ENCODE measurements at places on chromosomes 16 and 17.

- no peak for DNase-seq
Observed at GRCh38 chr17:7094652-7095019, 14.6 kb upstream of the CLEC10A start.

DNA sequence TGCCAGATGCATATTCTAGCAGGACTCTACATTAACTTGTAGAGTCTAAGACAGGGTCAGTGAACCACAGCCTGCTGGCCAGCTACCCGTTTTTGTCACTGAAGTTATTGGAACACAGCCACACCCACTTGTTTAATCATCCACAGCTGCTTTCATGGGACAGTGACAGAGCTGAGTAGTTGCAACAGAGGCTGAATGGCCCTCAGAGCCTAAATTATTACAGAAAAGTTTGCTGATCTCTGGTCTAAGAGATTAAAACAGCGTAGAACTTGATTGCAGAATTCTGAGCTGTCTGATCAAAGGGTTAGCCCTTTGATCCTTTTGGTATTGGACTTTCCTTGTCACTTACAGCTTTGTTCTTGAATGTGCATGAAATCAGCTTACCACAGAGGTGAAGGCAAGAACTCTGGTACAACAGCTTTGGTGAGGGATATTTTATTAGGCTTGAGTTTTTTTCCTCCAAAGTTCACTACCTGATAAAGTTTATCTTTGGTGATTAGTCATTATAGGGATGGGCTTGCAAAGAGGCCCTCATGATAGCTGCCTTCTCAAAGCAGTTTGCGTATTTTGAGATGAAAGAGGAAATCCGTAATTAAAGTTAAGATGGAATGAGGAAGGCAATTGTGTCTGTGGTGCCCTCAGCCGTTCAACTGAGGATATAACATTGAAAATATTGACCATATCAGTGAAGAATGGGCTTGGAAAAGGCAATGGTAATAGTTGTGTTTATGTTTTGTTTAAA, 23.6 kb downstream of the ALDH3A2 start:
- DNase-seq: no peak

- no peak for DNase-seq
Observed at GRCh38 chr16:66510298-66510697, 39.6 kb downstream of the TK2 start.

GRCh38 chr16:46822270-46822669, 8.7 kb downstream of the C16orf87 start:
- no peak for DNase-seq

GRCh38 chr17:40326014-40326831, 17.2 kb downstream of the RARA start:
- no peak for DNase-seq

- no peak for DNase-seq
Observed at GRCh38 chr17:2188971-2189630, 114.5 kb downstream of the SMG6 start.

DNA sequence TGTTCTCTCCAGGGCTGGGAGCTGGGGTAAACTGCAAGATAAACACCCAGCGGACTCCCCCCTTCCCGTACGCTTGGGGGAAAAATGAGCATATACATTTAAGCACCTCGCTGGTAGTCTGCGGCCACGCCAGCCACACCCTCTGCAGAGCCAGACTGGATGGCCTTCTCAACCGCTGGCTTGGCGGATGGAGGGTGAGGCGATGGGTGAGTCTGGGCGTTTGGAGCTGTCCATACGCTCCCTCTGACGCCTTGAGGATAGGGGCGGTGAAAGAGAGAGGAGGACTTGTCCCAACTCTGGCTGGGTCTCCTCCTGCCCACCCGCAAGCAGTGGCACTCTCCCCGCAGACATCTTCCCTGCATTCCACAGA, 1.0 kb downstream of the ITGA3 start:
- no peak for DNase-seq

- no peak for DNase-seq
Observed at GRCh38 chr17:74759243-74759801, 10.9 kb downstream of the NHERF1 start.

DNA sequence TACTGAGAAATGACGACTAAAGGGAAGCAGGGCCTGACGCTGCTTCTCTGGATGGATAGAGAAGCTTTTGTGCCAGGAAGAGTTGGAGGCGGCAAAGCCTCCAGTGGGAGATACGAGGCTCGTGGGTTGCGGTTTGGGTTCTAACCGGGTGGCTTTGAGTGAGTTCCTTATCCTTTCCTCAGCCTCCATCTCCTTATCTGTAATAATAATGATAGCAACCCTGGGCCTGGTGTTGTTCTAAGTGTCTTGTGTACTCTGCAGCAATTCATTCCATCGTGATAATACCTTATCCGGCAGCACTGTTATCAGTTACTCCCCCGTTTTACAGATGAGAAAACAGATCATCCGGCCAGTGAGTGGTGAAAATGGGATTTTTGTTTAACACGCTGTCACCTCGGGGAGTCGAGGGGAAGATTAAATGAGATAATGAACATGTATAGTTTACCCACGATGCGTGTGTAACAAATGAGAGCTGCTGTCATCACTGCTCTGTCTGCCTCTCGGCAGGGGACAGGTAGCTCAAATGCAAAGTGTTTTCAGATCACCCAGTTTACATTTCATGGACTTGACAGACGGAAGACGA, 52.0 kb upstream of the LHX1 start:
- DNase-seq: no peak

DNA sequence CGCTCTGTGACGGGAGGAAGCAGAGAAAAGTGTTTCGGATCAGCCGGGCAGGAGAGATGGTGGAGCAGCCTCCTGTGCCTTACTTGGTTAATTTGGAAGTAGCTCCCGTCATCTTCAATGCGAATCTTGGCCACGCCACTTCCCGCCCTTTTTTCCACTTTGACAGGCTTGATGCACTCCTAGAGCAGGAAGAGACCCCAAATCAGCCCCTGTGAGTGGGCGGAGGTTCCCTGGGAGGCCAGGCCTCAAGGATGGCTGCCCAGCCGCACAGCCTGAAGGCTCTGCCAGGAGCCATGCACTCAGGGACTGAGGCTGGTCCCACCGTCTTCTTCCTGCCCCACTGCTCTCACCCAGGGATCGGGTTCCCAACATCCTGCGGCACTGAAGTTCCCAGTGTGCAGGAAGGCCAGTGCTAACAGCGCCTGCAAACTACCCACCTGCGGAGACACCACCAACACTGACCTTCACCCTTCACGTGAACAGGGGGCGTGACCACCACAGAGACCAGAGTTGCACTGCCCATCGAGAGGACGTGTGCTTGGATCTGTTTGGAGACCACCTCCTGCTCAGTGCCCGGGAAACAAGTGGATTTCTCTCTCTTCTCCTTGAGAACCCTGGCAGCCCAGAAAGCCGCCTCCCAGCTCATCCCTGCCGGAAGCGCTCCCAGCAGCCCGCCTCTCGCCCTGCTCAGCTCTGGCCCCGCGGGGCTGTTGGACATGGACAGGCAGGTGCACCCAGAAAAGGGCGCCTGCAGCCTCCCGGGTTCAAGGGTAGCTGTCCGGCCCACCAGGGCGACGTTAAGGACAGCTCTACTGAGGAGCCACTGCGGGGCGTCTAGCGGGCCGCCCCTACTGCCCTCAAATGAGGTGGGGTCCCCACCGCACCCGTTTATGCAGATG, 988 bp downstream of the CIAO3 start:
- no peak for DNase-seq

DNA sequence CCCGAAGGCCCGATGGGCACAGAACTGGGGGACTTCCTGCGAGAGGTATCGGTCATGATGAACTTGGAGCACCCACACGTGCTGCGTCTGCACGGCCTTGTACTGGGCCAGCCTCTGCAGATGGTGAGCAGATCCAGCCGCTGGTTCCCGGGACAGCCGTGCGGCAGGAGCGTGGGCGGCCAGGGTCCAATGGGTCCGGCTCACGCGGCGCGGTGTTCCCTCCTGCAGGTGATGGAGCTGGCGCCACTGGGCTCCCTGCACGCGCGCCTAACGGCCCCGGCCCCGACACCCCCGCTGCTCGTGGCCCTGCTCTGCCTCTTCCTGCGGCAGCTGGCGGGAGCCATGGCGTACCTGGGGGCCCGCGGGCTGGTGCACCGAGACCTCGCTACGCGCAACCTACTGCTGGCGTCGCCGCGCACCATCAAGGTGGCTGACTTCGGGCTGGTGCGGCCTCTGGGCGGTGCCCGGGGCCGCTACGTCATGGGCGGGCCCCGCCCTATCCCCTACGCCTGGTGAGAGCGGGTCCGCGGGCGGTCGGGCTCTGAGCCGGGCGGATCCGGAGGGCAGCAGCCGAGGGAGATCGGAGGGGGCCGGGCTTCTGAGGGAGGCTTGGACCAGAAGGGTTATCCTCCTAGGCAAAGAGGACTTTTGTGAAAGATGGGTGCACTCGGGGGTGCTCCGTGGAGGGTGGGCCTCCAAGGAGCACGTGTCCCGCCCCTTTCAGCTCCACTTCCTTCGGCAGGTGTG, 3.0 kb downstream of the TNK1 start:
- DNase-seq: no peak

- DNase-seq: no peak
Observed at GRCh38 chr16:13629704-13630103, 290.2 kb upstream of the ERCC4 start.

DNA sequence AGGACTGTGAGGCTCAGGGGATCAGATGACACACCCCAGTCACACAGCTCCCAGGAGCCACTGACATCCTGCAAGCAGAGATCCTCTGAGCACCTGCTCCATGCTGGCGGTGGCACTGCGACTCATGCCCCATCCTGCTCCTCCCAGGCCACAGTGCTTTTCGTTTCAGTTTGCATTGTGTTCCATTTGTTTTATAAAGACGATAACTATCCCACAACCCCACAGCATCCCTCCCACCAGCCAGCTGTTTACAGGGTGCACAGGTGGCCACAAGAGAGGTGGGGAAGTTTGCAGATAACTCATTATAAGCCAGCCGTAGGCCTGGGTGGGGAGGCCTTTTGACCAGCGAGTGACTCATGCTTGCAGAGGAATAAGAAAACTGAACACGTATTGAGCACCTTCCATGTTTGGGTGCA, 28.2 kb downstream of the BCO1 start:
- DNase-seq: peak; percentile 14

GRCh38 chr17:72687886-72688285, 404.6 kb downstream of the SLC39A11 start:
- DNase-seq: no peak

GRCh38 chr16:77299395-77299794, 100.2 kb downstream of the SYCE1L start:
- no peak for DNase-seq

DNA sequence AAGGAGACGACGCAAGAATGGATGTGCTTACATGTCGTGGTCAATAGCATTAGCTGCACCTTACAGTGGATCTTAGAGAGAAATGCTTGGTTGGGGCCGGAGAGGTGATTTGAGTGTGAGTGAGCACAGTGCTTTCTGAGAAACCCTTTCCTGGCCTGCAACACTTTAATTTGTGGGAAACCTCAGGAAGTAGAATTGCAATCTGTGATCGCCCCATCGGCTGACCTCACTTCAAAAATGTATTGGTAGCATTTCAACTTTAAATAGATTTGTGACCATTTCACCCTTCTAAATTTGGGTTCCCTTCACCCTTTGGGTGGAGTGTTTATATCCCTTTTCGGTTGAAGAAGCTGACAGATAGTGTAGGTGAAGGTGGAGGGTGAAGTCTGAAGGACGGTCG, 13.2 kb downstream of the PRKCB start:
- DNase-seq: no peak

DNA sequence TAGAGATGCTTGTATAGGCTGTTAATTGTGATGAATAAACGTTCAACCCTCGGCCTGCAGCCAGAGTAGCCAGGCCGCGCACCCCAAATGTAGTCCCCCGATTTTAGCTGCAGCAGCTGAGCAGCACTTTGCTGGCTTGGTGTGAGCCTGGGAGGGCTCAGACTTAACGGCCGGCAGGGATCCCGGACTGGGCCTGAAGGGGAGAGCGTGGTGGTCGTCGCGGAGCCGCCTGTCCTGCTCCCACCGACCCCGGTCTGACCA, 11.9 kb downstream of the ZNF629 start:
- no peak for DNase-seq

GRCh38 chr16:68749432-68749831, 12.3 kb downstream of the CDH1 start:
- DNase-seq: no peak

GRCh38 chr16:66207139-66207882, 159.2 kb upstream of the CDH5 start:
- DNase-seq: no peak

DNA sequence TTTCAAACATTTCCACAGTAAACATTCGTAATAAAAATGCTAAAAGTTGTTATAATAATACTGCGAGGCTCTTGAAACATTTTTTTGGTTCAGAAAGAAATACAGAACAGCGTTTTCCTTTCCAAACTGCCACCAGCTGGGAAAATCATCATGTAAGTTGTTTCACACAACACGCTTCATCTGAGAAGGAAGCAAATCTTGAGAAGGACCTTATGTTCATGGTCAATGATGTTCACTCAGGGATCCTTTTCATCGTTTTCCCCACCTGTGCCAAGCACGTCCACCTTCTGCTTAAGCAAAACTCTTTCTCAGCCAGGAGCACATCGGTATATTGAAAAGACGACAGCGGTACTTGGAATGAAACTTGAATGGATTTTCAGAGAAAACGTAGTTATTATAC, 274.5 kb upstream of the ELAC2 start:
- DNase-seq: no peak

- no peak for DNase-seq
Observed at GRCh38 chr16:24294131-24294530, 38.0 kb downstream of the CACNG3 start.

Measured in kidney epithelial cell (primary cell).